Kidney epithelial cell (primary cell): ENCODE measurements at places on chromosomes 3 and 15. TPM values are rescaled to one million over a fixed set of nuclear protein-coding genes. Genes with fewer than 3 reads are reported as not detected.

Gene GOLGA8J
- total RNA-seq, result not detected in 2 replicates

GRCh38 chr15:58498821-58499580 is 67.2 kb downstream of the LIPC start:
- DNase-seq, result peak; percentile 93

DNA sequence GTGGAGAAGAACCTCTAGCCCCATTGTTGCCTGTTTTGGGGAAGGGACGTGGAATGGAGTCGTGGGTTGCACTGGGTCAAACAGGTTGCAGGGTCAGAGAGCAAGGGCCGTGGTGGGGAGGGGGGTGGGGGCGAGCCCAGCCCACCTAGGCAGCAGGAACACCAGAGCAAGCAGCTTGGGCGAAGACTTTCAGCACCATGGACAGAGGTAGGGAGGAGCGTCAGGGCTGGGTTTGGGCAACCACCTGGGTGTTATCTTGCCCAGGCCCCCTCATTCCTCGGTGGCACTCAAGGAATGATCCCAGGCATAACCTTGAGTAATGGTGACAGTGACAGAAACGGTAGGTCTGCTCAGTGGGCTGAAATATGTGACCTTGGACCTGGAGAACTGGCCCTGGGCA is 45.9 kb upstream of the TMEM115 start:
- no peak for DNase-seq

GRCh38 chr3:161221806-161222600 is 892 bp downstream of the NMD3 start:
- no peak for DNase-seq

GRCh38 chr15:40063563-40064011 is 24.6 kb upstream of the SRP14 start:
- DNase-seq, result peak; percentile 49

DNA sequence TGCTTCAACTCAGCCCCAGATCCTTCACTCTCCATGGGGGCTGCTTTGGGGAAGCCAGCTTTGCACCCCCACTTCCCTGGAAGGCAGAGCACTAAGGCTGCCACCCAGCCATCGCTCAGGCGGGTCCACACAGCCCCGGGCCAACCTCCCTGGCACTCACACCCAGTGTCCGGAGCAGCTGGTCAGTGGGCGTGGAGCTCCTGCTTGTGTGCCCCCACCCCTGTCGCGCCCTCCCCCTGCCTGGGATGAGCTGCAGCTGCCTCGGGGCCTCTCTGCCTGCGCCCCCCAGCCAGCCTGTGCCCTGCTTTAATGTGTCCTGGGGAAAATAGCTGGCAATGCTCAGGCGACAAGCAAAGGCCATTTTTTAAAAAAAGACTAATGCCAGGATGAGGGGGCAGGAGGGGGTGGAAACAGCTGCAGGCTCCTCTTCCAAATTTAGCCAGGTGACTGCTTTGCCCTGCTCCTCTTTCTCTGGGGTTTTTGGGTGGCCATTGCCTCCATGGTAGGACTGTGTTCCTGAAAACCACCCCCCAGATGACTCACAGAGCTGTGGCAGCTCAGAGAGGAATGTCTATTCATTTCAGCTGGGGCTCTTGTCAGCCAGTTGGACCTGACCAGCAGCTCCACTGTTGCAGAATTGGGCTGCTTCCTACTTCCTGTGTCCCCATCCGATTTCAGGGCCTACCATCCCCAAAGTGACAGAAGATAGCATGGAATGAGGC is 65.0 kb downstream of the CEMIP start:
- DNase-seq, result no peak

Gene SH3GL3
- 0.75 and 1.0 TPM in 2 replicates for total RNA-seq

GRCh38 chr3:34724916-34725499 is 914.3 kb upstream of the ARPP21 start:
- DNase-seq, result no peak

- no peak for DNase-seq
These were observed 2.0 kb upstream of the EFCC1 start for GRCh38 chr3:128999102-128999501.

- no peak for DNase-seq
These were observed 8.2 kb downstream of the IGDCC3 start for GRCh38 chr15:65369651-65370050.

DNA sequence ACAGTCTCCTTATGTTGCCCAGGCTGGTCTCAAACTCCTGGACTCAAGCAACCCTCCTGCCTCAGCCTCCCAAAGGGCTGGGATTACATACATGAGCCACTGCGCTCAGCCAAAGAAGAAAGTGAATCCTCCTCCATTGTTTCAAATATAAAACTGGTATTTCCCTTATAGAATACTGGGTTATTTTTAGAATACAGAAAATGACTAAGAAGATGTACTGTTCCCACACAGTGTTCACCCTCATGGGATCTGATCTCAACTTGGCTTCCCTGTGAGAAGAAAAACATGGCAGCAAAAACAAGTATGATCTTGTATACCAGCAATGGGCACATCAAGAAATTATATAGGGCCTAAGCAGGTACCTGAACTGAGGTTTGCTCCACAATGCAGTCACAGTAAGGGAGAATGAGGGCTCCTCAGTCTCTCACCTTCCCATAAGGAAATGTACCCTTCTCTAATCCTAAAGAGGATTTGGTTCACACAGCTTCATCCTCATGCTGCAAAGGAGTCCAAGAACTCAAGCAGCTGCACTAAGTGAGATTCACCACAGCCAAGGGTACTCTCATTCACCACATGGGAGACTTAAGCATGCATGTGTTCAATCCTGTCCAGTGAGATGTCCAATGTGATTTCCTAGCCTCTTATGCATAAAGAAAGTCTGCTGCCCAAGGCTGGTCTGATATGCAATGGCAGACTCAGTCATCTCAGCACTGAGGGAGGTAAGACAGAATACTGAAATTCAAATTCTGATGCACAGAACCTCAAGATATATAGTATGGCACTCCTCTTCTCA is 25.8 kb downstream of the USP4 start:
- DNase-seq, result no peak

- no peak for DNase-seq
These were observed 46.9 kb downstream of the CHSY1 start for GRCh38 chr15:101204739-101205535.

Gene GOLGA8S
- not detected in 2 replicates for total RNA-seq

GRCh38 chr15:42863572-42864239 is 56.9 kb downstream of the TTBK2 start:
- DNase-seq, result no peak

GRCh38 chr15:59622289-59622688 is 10.7 kb downstream of the GCNT3 start:
- no peak for DNase-seq

- no peak for DNase-seq
These were observed 394.5 kb downstream of the SHQ1 start for GRCh38 chr3:72453706-72454105.

DNA sequence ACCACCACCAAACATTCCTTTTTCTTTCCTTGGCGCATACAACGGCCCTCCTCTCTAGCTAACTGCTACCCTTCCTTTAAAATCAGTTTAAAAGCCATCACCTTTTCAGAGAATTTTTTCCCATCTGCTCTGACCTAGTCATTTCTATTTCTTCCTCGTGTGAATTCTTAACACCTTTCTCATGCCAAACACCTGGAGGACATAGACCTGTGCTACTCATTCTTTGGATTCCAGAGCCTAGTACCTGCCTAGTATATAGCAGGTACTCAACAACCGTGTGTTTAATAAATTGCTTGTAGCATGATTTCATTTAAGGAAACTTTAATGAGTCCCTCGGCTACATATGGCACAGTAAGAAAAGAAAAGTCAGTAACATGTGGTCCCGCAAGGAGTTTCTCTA is 2.0 kb upstream of the TPM1 start:
- no peak for DNase-seq

Gene LRRN1
- 19.7 and 26.8 TPM in 2 replicates for total RNA-seq

DNA sequence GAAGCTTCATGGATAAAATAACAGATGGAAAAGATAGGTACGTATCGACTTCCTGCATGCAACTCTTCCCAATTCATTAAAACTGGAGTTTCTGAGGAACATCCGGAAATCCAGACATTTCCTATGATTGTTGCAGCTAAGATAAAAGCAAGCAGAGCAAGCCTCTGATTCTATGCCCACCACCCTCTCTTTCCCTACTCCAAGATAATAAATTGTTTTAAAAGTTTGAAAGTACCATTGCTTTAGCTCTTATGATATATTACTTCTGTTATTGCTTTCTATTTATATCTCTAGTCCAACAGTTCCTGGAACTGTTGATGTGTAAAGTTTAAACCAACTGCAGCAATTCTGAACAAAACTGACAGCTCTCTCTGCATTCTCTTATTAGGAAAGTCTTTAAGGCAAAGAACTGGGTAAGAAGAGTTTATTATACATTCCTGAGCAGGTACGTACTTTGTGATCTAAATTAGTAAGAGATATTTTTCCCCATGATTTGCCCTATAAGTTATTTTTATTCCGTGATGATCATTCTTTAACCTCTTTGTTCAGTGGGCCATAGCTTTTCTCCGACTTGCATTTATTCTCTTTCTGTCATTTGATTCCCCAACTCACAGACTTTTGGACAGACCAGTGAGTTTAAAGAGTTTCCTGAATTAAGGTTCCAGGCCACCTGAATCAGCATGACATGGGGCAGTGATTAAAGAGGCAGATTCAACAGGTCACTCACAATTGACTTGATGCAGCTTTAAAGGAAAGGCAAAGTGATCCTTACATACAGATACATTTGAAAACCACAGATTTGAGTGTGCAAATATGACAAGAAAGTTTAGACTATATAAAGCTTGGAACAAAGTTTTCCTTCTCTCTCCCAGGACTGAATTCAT is 94.2 kb upstream of the THRB start:
- no peak for DNase-seq

Gene PGBD4
- 0.71 and 0.96 TPM in 2 replicates for total RNA-seq

GRCh38 chr3:48926425-48927392 is 8.1 kb downstream of the ARIH2 start:
- no peak for DNase-seq

Gene CHRD
- under 0.01 and 1.0 TPM in 2 replicates for total RNA-seq

Gene CLSTN2
- total RNA-seq, result 10.9 and 17.3 TPM in 2 replicates

- no peak for DNase-seq
These were observed 66.7 kb upstream of the STXBP5L start for GRCh38 chr3:120841264-120841663.

- no peak for DNase-seq
These were observed 37.6 kb upstream of the P3H2 start for GRCh38 chr3:190158261-190158660.

DNA sequence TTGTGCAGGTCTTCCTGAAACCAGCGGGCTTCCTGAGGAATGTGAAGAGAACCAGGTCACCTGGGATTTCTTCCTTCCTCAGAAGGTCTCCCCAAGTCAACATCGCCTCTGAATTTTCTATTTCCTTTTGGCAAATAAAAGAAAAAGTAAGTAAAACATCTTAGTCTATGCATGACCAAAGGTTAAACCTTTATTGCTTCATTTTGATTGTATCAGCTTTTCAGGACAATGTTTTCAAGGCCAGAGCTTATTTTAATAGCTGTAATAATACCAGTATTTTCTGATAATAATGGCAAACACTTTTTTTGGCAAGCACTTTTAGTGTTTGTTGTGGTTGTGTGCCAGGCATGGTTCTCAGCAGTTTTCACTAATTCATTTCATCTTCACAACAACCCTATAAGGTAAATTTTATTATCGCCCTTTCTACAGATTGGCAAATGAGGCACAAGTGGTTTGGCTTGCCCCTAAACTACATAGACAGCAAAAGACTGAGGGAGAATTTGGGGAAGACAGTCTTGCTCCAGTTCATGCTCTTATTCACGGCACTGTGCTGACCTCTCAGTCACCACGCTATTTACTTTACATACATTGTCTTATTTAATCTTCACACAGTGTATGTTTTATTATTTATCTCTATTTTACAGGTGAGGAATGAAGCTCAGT is 110.4 kb downstream of the RPL22L1 start:
- no peak for DNase-seq

Gene CACNA2D3
- 0.17 and 0.55 TPM in 2 replicates for total RNA-seq
